ENCODE measurements at places on chromosomes 1 and 21.
A peak's percentile ranks its signal among the peaks of the same experiment; 100 is the strongest.

DNA sequence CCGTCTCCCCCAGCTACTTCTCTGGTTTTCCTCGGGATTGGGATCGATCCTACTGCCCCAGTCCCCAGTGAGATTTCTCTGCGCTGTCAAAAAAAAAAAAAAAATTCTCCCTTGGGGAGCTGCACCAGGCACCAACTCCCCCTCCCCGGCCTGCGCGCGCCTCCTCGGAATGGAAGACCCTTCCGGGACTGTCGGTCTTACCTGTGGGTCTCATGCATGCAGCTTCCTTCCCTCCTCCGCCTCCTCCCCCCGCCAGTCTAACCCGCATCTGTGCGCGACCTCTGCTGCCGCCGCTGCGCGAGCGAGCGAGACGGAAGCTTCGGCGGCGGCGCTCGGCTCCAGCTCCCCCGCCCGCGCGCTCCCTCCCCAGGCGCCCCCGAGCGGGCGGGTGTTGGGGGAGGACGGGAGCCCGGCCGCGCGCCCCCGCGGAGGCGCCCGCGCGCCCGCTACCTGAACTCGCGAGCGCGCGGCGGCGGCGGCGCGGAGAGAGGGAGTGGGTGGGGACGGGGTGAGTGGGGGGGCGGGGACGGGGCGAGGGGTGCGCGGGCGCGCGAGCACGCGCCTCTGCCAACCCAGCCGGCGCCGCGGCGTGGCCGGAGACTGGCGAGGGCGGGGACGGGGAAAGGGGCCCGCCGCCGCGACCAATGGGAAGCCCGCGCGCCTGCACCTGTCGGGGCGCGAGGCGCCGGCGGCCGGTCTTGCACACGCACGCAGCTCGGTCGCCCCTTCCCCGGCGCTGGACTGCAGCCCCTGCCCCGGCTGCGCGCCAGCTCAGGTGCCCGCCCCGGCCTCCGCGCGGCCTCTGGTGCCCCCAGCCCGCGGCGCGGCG, at the start of gene SUSD4:
SUSD4 (minus strand) TSS at position 321 of the 829 bp plus-strand sequence. CDS start 751 bp downstream, outside the sequence.
- DNase-seq = no peak

DNA sequence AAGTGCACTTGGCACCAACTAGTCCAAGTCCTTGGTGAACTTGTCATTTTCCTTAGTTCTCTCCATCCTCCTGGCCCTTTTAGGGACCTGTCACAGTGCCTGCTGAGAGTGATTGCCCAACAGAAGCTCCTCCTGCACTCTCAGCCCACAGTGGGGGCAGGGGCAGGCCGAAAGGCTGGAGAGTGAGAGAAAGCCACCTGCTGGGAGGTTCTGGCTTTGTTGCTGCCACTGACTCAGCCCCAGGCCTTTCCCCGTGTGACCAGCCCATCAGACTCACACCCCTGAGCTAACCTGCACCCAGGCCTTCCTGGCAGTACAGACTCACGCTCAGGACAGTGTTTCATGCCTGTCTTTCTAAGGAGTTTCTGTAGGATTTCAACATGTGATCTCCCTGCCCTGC, 17.1 kb upstream of the PROK1 start:
- peak; percentile 39 for DNase-seq

- no peak for DNase-seq
Measured at GRCh38 chr1:1427820-1428148, 6.7 kb upstream of the ANKRD65 start.

DNA sequence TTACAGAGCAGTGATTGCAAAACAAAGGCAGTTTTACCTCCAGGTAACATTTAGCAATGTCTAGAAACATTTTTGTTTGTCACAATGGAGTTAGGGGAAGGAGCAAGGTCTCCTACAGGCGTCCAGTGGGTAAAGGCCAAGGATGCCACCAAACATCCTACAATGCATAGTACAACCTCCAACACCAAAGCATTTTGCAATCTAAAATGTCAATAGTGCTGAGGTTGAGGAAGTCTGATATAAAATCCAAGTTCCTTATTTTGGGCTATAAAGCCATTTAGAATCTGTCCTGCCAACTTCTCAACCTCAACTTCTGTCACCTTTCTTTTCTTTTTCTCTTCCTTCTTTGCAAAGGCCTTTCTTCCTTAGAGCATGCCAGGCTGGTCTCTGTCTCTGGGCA, 111.2 kb downstream of the FASLG start:
- DNase-seq = no peak

DNA sequence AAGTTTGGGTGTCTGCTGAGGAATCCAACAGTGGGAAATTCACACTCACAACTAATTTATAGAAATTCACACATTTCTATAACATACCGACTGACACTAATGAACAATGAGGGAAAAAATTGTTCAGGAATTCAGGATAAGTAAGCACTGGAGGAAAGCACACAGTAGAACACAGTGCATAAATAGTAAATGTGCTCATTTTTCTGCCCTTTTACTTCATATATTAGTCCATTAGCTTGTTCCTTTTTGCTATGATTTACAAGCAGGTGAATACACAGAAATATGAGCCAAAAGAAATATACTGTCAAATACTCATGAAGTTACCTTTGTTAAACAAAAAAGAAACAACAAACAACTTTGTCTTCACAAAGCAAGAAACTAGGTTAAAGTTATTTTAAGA, 11.3 kb downstream of the NRIP1 start:
- DNase-seq = no peak

GRCh38 chr1:26239936-26240335, 5.9 kb downstream of the CEP85 start:
- no peak for DNase-seq

GRCh38 chr1:58722414-58722813, 22.6 kb upstream of the MYSM1 start:
- no peak for DNase-seq

DNA sequence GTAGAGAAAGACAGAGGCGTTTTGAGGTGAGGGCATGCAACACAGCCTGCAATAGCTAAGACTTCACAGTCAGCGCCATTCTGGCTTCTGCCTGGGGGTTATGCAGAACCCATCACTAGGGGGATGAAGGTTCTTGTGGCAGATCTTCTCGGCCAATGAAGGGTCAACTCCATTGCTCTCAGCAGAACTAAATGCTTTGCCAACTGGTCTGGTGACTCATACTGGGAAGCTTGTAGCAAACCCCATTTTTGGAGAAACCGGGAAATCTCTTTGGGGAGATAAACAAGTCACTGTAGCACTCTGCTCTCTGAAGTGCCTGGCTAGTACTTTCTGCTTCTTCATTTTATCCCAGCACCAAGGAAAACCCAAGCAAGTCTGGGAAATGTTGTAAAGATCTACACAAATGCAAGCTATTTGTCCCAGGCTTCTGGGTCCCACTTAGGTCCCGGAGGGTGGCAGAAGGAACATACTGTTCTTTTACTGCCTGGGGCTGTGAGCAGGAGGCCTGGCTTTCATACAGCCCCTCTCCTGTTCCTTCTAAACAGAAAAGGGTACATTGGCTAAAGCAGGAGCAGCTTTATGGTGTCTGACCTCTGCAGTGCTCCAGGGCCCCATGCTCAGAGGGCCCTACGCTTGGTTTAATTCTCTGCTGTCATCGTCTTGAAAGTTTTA, 28.8 kb downstream of the SHISA4 start:
- DNase-seq = no peak

DNA sequence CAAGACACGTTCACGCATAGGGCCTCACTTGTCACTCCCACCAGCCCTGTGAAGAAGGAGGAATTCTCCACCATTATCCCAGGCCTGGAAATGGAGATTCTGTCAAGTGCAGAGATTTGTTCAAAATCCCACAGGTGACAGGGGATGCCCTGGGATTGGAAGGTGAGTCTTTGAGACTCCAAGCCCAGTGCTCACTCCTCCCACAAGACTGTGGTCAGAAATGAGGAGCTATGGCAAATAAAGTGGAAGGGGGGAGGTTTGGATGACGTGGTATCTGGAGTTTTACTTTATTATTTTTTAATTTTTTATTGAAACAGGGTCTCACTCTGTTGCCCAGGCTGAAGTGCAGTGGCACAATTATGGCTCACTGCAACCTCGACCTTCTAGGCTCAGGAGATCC, 12.8 kb upstream of the FOXO6 start:
- no peak for DNase-seq

DNA sequence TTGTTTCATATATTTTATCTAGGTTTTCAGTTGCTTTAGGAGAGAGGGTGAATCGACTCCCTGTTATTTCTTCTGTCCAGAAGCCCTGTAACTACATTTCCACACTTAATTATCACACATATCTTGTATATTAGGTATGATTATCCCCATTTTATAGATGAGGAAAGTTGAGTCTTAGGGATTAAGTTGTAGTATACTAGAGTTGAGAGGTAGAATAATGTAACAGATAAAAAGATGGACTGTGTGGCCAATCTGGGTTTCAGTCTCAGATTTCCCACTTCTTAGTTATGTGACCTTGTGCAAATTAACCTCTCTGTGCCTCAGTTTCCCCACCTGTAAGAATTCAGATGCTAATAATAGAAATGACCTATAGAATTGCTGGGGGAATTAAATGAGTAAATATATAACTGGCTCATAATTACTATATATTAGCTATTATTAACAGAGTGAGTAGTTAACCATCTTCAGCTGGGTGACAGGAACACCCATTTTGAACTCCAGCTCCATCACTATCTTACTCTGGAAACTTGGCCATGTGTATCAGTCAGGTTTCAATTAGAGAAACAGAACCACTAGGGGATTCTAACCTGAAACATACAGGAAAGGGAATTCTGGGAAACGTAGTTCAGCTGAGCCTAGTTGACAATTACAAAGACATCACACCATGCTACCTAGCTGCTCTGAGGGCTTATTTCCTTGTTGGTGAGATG, 20.4 kb upstream of the FOXO6 start:
- DNase-seq = no peak

GRCh38 chr1:62832276-62832675, 48.3 kb downstream of the ATG4C start:
- DNase-seq = no peak

GRCh38 chr1:199176713-199177112, 537.9 kb downstream of the PTPRC start:
- DNase-seq = no peak

Data from iPS DF 6.9 (cell line).